CD4-positive, alpha-beta T cell treated with Interleukin-4 for 4 hours (primary cell): ENCODE measurements at places on chromosomes 7 and 10.

DNA sequence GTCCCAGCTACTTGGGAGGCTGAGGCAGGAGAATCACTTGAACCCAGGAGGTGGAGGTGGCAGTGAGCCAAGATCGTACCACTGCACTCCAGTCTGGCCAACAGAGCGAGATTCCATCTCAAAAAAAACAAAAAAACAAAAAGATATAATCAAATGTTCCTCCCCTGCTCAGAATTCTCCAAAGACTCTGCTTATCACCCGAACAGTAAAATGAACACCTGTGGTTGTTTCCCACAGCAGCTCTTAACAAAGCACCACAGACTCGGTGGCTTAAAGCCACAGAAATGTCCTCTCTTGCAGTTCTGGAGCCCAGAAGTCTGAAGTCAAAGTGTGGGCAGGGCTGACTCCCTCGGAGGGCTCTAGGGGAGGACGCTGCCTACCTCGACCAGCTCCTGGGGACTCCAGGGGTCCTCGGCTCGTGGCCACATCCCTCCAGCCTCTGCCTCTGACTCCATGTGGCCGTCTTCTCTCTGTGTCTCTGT, 4.1 kb upstream of the INTS1 start:
- no peak for DNase-seq

- no peak for DNase-seq
Measured at GRCh38 chr10:67519434-67519833, 176.6 kb downstream of the CTNNA3 start.

GRCh38 chr7:38411404-38411803, 138.0 kb upstream of the TARP start:
- DNase-seq: no peak

DNA sequence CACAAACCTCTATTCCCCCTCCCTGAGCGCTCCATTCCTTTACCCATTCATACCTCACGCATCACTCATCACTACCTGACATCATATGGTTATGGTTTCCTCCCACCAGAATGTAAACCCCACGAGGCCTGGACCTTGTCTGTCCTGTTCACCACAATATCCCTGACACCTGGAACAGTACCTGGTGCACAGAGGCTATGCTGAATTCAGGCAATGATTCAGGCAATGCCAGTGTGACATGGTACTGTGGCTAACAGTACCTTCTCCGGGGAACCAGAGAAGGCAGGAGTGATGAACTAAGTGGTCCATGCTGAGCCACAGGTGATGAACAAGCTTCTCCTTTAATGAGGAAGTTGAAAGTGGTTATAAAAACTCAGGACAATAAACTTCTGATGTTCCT, 202.5 kb upstream of the PLXNA4 start:
- DNase-seq: no peak

GRCh38 chr10:91220954-91221675, 652 bp downstream of the PCGF5 start:
- DNase-seq: no peak

DNA sequence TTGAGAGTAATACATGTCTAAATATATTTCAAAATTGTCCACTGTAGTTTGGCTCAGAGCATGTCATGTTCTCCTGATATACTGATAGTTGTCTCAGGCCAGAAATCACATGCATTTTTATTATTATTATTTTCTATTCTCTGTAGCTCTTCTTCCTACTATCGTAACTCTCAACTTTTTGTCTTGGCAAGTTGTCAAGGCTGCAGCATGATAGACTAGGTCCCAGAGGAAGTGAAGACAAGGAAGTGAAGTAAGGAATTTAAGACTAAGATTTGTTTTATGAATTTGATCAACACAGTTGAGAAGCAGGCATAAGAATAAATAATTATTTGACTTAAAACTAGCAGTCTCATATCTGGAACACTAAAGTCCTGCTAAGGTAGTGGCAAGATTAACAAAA, 369.5 kb downstream of the ABCA13 start:
- DNase-seq: no peak

DNA sequence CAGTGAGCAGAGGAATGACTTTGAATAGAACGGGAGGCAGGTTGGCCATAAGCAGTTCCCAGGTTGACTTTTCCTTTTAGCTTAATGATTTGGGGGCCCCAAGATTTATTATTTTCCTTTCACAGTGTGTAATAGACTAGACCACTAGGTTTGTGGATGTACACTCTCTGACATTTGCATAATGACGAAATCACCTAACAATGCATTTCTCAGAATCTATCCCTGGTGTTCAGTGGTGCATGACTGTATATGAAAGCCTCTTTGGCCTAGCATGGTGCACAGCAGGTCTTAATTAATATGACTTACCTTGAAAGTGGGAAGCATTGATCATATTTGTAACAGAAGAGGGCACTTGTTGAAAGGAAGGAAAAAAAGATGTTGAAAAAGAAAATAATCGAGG, 761.9 kb downstream of the TYW1 start:
- no peak for DNase-seq

- no peak for DNase-seq
Measured at GRCh38 chr7:159145490-159145855, 806 bp upstream of the VIPR2 start.

DNA sequence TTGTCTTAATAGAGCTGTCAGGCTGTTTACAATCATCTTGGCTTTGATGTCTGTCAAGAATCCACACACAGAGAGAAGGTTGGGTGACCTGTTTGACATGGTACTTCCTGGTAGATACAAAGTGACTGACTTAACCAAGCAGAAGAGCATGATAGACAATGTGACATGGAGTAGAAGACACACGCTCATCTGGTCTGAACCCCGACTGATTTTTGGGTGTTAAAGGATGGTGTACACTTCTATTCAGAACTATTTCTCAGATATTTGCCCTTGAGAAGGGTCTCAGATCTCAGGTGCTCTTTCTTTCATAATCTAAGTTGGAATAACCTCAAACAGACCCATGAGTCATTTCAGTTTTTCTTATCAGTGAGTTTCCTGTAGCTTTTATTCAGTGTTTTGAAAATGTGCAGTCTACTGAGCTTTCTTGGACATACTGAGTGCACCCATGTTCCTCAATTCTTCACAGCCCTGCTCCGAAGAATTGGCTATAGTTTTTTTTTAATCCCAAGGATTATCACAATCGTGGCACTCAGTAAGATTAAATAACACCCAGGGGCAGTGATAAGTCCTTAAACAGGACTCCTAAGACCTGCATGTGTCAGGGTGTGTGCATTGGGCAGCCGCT, 46.4 kb upstream of the NXPH1 start:
- DNase-seq: no peak

DNA sequence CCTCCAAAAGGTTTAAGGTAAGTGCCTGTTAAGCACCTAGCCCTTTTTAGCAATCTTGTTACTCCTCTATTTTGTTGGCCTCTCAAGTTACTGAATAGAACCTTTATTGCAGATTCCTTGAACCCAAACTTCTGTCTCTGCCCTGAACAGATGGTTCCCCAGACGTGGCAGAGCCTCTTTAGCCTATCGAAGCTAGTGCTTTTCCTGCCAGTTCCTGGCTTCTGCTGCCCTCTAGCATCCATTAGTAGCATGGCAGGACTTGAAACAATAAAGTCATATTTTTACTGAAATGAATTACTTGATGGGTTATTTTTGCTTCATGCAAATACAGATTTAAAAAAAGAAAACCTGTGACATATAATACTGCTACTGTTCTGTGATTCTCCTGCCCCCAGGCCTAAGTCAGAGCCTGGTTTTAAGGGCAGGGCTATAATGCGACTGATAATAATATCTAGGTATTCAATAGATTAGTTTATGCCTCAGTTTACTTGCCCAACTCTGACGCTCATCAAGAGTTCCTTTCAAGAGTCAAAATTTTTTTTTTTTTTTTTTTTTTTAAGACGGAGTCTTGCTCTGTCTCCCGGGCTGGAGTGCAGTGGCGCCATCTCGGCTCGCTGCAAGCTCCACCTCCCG, 84.3 kb upstream of the PHF14 start:
- DNase-seq: peak; percentile 57

DNA sequence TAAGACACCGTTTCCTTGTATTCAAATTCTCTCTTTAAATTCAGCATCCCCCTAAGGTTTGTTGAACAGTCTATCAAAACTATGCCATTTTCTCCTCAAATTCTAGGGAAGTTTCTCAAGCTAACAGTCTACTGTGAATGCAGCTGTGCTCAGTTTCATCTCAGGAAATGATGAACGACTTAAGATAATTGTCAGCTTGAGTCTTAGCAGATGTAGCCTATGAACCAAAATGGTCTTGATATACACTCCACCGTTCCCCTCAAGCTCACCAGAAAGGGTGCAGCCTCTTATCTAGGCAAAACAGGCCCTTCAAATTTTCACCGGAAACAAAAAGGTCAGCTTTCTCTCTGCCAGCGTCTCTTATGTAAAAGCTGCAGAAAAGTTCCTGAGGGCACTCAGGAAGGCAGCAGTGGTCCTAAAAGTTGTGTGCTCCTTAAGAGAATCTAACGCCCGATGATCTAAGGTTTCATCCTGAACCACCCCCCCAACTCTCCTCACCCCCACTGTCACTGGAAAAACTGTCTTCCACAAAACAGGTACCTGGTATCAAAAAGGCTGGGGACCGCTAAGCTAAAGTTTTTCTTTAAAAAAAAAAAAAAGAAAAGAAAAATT, 2.1 kb downstream of the DNAJC9 start:
- peak; percentile 6 for DNase-seq

DNA sequence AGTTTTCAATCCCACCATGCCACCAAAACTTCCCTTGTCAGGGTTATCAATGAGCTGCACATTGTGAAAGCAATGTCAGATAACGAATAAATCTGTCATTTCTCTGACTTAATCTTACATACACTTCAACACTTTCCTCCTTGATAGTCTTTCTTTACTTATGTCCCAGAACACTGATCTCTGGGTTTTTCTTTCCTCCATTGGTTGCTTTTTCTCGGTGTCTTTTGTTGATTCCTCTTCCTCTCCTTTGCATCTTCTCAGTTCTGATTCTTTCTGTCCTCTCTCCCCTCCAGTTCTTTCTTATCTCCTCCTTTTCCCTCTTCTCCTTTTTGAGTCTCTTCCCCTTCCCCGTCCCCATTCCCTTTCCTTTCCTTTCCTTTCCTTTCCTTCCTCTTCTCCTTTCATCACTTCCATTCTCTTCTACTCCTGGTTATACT, 16.6 kb downstream of the DNAJB9 start:
- DNase-seq: no peak

DNA sequence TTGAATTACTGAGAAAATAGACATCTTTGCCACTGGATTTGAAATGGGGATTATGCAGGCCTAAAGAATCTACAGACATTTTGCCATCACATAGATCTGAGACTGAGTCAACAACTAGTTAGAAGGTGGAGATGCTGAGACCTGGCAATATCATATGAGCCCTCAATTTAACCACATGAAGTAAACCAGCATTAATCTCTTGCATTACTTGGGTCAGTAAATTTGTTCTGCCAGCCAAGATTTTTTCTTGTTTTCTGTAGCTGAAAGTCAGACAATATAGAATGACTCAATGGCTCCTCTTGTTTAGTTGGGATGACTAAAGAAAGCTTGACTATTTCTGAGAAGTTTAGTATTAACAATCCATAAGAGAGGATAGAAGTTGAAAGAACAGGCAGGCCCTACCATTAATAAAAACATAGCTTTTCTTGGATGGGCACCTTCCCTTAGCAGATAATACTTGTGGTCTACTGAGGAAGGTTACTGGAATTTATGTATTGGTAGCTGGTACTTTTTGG, 396.7 kb upstream of the SORCS1 start:
- DNase-seq: no peak

- DNase-seq: no peak
Measured at GRCh38 chr10:21511095-21511570, 14.3 kb downstream of the SKIDA1 start.

GRCh38 chr7:51482976-51483375, 166.4 kb upstream of the COBL start:
- no peak for DNase-seq

DNA sequence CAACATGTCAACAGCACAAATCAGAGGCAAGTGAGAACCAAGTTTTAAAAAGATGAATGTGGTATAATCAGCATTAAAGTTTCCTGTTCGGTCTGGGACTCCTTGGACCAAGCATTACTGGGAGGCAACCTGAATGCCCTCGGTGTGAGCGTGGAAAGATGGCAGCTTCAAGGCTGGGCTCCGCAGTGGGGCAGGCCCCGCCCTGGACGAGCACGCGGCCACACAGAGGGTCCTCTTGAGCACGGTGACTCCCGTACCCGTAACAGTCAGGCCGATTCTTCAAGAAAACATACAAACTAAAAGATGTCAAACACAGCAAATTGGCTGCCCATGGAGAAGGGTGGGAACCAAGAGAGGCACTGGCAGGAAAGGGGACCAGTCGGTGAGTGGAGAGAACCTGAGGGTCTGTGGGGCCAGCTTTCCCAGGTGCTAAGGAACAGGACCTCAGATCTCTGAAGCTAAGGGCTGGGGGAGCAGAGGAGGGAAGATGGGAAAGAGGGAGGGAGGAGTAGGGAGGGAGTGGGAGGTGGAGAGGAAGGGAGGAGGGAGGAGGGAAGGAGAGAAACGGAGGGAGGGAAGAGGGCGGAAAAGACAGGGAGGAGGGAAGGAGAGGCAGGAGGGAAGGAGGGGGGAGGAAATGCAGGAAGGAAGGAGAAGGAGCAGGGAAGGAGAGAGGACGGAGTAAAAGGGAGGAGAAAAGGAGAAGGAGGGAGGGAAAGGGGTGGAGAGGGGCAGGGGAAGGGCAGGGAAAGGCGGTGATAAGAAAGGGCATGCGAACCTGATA, 71.2 kb upstream of the FAM20C start:
- no peak for DNase-seq
